NCI-H187 (cell line): ENCODE measurements at places on chromosomes 12 and 14.

- no peak for DNase-seq
Observed at GRCh38 chr14:101457301-101457935, 103.9 kb upstream of the DIO3 start.

GRCh38 chr12:21615431-21615830 lies 10.8 kb upstream of the GYS2 start:
- no peak for DNase-seq

DNA sequence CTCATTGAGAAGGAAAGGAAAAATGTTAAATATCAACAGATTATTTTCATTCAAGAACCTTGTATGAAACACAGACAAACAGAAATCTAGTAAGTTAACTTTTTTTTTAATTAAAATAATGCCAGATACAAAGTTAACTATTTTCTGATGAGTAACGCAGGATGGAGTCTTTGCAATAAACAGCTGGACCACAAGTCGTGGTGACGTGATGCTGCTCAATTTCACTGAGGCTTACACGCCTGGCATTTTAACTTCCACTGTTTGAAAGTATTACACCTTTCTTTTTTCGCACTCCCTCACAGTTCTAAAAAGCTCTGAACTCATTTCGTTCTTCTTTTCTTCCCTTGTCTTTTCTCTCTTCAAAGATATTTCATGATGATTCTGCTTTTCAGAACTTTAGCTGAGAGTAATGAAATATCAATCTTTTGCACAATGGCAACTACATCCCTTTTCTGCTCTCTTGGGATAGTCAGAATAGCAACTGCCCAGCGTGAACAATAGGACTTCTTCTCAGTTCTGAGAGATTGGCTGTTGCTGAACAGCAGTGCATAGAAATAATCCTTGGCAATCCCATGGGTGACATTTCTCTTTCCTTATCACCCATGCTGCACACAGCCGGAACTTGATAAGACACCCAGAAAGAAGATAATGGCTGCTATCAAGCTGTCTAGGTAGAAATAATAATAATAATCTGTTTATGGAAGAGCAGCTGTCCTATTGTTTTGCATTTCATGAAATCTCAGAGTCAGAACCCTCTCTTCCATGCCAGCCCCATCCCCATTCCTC lies 160.5 kb downstream of the BTG1 start:
- DNase-seq: no peak

DNA sequence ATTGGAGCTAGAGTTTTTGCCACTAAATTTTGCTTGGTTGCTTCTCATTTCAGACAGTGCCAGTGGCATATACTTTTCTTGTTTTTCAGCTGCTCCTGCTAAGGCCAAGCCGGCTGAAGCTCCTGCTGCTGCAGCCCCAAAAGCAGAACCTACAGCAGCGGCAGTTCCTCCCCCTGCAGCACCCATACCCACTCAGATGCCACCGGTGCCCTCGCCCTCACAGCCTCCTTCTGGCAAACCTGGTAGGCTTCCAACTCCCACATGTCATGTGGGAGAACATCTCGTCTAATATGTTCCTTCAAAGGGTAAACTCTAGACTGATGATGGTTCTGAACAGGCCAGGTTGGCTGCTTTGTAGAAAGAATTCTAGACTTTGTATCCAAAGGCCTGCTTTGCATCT lies 11.0 kb downstream of the DLST start:
- no peak for DNase-seq

GRCh38 chr12:108455706-108456105 lies 59.4 kb upstream of the FICD start:
- no peak for DNase-seq
